ENCODE measurements at places on chromosomes 5 and 9.

- no peak for DNase-seq
Observed at GRCh38 chr5:26569929-26570258, 468.5 kb downstream of the CDH9 start.

GRCh38 chr5:5688194-5688924 lies 265.9 kb downstream of the ICE1 start:
- no peak for DNase-seq

- DNase-seq = no peak
Observed at GRCh38 chr9:125842242-125842641, 95.1 kb downstream of the PBX3 start.

- DNase-seq = no peak
Observed at GRCh38 chr9:97072285-97072776, 33.4 kb upstream of the CTSV start.

DNA sequence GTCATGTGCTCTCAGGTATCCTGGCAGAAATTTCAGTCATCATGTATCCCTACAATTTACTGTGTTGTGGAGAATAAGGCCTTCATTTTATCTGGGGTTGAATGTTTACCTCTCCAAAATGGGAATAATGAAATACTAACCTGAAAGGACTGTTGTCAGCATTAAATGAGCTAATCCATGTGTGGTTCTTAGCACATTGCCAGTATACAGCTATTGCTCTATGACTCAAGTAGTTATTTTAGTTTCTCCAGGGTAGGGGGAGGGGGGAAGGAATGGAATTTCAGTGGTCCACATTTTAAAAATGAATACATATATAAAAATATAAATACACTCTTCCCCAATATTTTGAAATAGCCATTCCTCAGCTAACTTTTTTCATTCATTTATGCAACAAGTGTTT lies 3.5 kb downstream of the PAM start:
- DNase-seq = no peak

GRCh38 chr9:2231829-2232228 lies 216.7 kb downstream of the SMARCA2 start:
- DNase-seq = no peak

Measured in foreskin keratinocyte (primary cell).